Smooth muscle cell of trachea (primary cell): ENCODE measurements at places on chromosomes 3 and 15. TPM values are rescaled to one million over a fixed set of nuclear protein-coding genes. Genes with fewer than 3 reads are reported as not detected.

The ITIH4 gene
- 0.44 and 3.3 TPM in 2 replicates for total RNA-seq

The AADAC gene
- 0.33 TPM in 1 of 2 replicates, not detected in the other for total RNA-seq

The LRRC15 gene
- total RNA-seq: 0.73 and 1.7 TPM in 2 replicates

The TGM5 gene
- total RNA-seq: not detected in 2 replicates

The RBSN gene
- 25.5 and 26.3 TPM in 2 replicates for total RNA-seq

The TCF12 gene
- 139 and 231 TPM in 2 replicates for total RNA-seq

The PSTPIP1 gene
- 0.17 and 0.73 TPM in 2 replicates for total RNA-seq

The LSAMP gene
- 7.1 and 12.2 TPM in 2 replicates for total RNA-seq

The SLC22A13 gene
- 0.73 and 1.2 TPM in 2 replicates for total RNA-seq

The STAC gene
- total RNA-seq: 2.5 and 3.6 TPM in 2 replicates

The AADACL2 gene
- total RNA-seq: not detected in 2 replicates

The FBXW12 gene
- total RNA-seq: 0.15 TPM in 1 of 2 replicates, not detected in the other

The STX19 gene
- not detected in 2 replicates for total RNA-seq

The GOLGA8N gene
- 5.2 and 13.7 TPM in 2 replicates for total RNA-seq

The NBEAL2 gene
- 4.5 TPM in 2 replicates for total RNA-seq

The GHSR gene
- total RNA-seq: not detected in 2 replicates

The GOLGA6L10 gene
- under 0.01 and 0.44 TPM in 2 replicates for total RNA-seq
